ENCODE measurements at places on chromosomes 16 and 17. TPM values are rescaled to one million over a fixed set of nuclear protein-coding genes. Genes with fewer than 3 reads are reported as not detected.

The ABCC6 gene
- total RNA-seq: 0.24 TPM

The CHD9NB gene
- 2.0 TPM for total RNA-seq

The GSG1L gene
- not detected for total RNA-seq

The MYO1C gene
- total RNA-seq: 46.6 TPM

The NPIPB6 gene
- total RNA-seq: 5.1 TPM

The MILR1 gene
- total RNA-seq: not detected

The DVL2 gene
- total RNA-seq: 49.1 TPM

The TOB1 gene
- total RNA-seq: 40.8 TPM

The RARA gene
- total RNA-seq: 43.7 TPM

The SULT1A1 gene
- total RNA-seq: 5.9 TPM

The SLFN5 gene
- 45.6 TPM for total RNA-seq

The GPR142 gene
- not detected for total RNA-seq

The NSF gene
- total RNA-seq: 35.0 TPM

The CNTNAP4 gene
- not detected for total RNA-seq

The KRT27 gene
- total RNA-seq: not detected

The EFNB3 gene
- total RNA-seq: not detected

The TEN1 gene
- 18.5 TPM for total RNA-seq

The FAM117A gene
- 25.8 TPM for total RNA-seq

The MLKL gene
- 35.6 TPM for total RNA-seq

The SCPEP1 gene
- total RNA-seq: 22.8 TPM

The OR1F1 gene
- total RNA-seq: not detected

The GAST gene
- not detected for total RNA-seq
